ENCODE measurements at places on chromosomes 5 and 9.
A peak's percentile ranks its signal among the peaks of the same experiment; 100 is the strongest.

- DNase-seq, result no peak
These were observed 26.6 kb upstream of the PIP5K1B start for GRCh38 chr9:68678430-68678829.

DNA sequence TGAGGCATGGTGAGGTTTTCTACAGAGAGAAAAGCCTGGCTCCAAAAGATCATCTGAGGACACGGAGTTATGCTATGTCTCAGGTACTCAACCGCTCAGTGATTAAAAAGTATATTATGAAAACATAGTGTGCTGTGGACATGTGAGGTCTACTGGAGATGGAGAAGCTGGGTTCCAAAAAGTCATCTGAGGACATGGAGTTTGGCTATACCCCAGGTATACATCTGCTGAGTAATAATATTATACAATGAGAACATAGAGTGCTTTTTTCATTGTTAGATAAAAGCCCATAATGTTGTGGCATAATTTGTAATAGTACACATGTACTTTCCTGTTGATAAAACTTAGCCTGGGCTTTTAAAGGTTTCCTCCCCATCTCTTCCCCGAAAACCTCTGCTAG lies 70.7 kb upstream of the SHISAL2B start:
- no peak for DNase-seq

- no peak for DNase-seq
These were observed 24.7 kb downstream of the NTRK2 start for GRCh38 chr9:84694248-84694647.

GRCh38 chr5:71922584-71923106 lies 184.6 kb upstream of the MAP1B start:
- DNase-seq, result no peak

GRCh38 chr5:78689540-78690252 lies 41.1 kb upstream of the LHFPL2 start:
- no peak for DNase-seq

- DNase-seq, result no peak
These were observed 3.4 kb downstream of the AKNA start for GRCh38 chr9:114384341-114384740.

GRCh38 chr9:115615821-115616665 lies 498.1 kb upstream of the TNC start:
- no peak for DNase-seq

GRCh38 chr9:115115924-115116323 lies 2.0 kb downstream of the TNC start:
- no peak for DNase-seq

- DNase-seq, result no peak
These were observed 62.6 kb upstream of the SLC25A51 start for GRCh38 chr9:37966412-37967013.

DNA sequence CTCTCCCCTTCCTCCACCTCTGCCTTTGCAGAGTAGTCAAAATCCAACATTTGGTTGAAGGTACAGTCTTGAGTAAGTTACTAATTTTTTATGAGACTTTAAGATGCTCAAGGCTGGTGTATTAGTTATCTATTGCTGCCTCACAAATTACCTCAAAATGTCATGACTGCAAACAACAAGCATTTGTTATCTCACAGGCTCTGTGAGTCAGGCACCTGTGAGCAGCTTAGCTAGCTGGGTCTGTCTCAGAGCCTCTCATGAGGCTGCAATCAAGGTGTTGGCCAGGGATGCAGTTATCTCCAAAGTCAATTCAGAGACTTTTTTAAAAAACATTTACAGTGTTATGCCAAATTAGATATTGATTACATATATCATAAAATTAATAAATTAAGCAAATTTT lies 371.3 kb upstream of the RGMB start:
- no peak for DNase-seq

DNA sequence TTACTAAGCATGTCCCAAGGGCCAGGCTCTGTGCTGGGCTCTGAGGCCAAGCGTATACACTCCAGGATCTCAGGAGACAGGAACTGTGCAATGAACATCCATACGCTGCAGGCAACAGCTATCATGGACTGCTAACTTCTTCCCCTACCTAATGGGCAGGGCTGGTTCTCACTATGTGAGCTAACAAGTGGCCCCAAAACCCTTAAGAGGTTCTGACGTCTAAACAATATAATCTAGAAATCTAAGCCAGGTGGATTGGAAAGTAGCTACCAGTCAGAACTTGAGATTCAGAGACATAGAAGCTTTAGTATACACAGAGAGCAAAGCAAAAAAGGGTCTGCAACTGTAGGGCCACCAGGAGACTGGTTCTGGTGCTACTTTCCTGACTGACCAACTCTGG lies 27.6 kb downstream of the ABCA1 start:
- DNase-seq, result no peak

DNA sequence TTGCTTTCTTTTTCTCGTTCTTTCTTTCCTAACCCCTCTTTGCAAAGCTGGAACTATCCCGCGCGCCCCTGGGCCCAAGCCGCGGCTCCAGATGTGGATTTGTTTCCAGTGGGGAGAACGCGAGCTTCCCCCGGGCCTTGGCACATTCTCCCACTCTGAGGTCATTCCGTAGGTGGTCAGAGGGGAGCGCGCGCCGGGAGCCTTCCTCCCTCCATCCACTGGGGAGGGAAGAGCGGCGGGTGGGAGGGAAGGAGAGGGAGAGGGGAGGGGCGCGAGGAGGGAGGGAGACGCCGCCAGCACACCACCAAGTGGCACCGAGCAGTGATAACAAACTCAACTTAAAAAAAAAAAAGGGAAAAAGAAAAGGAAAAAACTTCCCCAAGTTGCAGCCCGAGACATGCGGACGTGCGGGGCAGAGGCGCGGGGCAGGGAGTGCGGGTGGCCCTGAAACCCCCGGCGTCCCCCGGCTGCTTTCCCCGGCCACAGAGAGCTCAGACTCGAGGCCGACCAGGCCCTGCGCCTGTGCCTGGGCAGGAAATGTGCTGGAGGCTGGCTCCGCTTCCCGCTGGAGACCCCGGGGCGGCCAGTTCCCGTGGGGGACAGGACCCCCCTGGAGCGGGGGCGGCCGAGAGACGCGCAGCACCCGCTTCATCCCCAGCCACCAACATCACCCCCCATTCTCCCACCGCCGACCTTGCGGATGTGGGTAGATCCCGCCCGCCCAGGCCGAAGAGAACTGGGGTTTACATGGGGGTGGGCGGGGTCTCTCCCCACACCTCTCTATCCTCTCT lies 3.1 kb downstream of the IER5L start:
- DNase-seq, result peak; percentile 34

- no peak for DNase-seq
These were observed 2.2 kb downstream of the CPEB4 start for GRCh38 chr5:173890195-173890991.

- no peak for DNase-seq
These were observed 51.7 kb downstream of the CCNH start for GRCh38 chr5:87361031-87361445.

DNA sequence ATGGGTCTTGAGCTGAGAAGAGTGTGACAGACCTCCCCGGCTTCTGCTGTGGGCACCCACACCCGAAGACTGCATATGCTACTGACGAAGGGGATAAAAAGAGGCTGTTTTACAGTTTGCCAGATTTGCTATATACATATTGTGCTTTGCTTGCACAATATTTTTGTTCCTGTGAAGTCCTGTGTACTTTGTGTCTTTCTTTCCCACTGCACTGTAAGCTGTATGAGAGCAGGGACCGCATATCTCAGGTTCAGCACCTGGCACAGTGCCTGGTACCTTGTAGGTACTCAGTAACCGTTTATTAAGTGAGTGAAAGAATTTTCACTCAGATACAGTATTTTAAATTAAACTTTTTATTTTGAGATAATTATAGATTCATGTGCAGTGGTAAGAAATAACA lies 8.2 kb upstream of the GARNL3 start:
- no peak for DNase-seq

DNA sequence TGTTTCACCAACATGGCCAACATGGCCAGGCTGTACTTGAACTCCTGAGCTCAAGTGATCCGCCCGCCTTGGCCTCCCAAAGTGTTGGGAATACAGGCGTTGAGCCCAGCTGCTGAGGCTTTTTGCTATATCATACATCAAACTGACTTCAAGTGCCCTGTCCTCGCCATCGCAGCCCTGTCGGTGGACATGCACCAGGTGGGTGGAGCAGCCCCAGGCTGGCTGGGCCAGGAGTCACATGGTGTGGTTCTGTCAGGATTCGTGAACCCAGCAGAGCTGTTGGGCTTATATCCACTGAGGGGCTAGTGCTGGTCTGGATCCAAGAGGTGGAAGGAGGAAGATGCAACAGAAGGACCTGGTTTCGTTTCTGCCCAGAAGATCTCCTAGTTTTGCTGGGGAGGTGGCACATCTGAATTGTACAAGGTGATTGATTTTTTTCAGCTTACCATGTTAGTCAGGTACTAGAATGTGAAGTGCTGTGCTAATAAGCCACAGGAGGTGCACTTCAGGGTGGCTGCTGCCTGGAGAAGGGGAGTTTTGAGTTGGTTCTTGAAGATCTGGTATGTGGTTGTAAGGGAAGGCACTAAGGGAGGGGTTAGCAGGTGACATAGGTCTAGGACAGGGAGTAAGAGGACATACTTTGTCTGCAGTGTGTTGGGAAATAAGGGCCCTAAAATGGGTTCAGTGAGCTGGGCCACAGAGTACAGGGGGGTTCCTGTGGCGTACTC lies 16.1 kb downstream of the PCBD2 start:
- DNase-seq, result no peak

DNA sequence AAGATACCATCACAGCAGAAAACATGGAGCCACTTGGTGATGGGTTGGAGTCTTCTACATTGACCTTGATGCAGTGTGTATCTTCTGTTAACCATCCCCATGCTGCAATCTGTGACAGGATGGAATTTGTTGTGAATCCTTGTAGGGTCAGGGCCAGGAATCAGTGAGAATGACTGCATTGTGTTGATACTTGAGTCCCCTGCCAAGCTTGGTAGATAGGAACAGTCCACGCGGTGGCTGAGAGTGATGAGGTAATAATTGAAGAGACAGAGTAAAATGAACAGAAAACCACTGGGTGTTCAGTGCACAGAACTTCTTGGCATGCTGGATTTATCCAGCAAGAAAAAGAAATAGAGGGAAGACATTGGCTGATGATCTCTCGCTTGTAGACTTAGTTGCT lies 217.5 kb downstream of the MAN2A1 start:
- no peak for DNase-seq

GRCh38 chr5:134506054-134507039 lies 19.1 kb upstream of the JADE2 start:
- no peak for DNase-seq

GRCh38 chr5:168810641-168811040 lies 231.5 kb upstream of the PANK3 start:
- no peak for DNase-seq

- no peak for DNase-seq
These were observed 164.1 kb upstream of the MPDZ start for GRCh38 chr9:13443346-13444244.

- DNase-seq, result no peak
These were observed 4.4 kb downstream of the RIMOC1 start for GRCh38 chr5:41908374-41909079.

DNA sequence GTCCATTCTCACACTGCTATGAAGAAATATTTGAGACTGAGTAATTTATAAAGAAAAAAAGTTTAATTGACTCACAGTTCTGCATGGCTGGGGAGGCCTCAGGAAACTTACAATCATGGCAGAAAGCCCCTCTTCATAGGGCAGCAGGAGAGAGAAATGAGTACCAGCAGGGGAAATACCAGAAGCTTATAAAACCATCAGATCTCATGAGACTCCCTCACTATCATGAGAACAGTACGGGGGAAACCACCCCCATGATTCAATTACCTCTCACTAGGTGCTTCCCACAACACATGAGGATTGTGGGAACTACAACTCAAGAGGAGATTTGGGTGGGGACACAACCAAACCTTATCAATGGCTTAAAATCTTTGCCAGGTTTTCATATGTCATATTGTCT lies 20.3 kb upstream of the TENT4A start:
- no peak for DNase-seq

GRCh38 chr9:124239249-124240073 lies 18.3 kb upstream of the NEK6 start:
- DNase-seq, result no peak

DNA sequence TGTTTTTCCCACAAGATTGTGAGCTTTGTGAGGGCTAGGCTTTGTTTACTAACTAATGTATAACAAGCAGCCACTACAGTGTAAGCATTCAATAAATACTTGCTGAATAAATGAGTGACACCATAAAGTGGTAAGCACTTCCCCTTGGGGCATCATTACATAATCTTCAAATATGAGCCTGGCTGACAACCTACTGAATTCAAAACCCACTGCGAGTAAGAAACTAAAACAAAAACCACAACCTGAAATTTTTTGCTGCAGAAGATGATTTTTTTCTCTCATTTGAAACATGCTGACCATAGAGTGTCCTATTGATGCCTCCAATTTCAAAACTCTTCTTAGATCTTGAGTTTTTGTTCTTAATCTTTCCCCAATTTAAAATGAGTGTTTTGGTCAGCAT lies 331.3 kb upstream of the CCNG1 start:
- DNase-seq, result no peak

- DNase-seq, result no peak
These were observed 9.9 kb upstream of the PCSK5 start for GRCh38 chr9:75880618-75881017.

DNA sequence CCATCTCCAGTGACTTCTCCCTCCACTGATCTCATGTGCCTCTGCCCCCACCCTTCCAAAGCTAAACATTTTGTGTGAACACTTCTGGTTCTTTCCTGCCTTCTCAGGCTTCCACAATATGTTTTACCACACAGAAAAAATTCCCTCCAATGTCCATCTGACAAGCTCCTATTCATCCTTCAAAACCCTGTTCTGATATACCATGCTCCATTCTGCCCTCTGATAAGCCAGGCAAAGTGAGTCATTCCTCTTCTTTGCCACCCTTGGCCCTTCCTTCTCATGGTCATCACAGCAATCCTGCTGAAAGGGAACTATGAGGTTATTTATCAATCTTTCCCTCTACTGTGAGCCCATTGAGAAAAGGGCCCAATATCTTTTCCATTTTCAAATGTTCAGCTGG lies 97.6 kb downstream of the BARX1 start:
- DNase-seq, result no peak

DNA sequence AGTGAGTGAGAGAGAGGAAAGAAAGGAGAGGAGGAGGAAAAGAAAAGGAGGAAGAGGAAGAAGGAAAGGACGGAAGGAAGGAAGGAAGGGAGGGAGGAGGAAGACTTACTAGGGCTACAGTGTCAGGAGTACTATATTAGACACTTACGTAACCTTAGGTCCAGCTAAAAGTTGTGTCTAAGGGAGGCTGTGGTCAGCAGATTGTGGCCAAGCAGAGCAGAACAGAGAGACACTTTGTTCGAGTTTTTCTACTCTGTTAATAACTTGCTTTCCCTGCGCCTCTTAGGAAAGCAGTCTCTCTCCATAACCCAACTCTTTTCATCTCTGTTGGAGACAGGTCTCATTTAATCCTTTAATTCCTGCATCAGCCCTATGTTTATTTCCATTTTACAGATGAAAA lies 138.9 kb downstream of the KCNN2 start:
- no peak for DNase-seq

DNA sequence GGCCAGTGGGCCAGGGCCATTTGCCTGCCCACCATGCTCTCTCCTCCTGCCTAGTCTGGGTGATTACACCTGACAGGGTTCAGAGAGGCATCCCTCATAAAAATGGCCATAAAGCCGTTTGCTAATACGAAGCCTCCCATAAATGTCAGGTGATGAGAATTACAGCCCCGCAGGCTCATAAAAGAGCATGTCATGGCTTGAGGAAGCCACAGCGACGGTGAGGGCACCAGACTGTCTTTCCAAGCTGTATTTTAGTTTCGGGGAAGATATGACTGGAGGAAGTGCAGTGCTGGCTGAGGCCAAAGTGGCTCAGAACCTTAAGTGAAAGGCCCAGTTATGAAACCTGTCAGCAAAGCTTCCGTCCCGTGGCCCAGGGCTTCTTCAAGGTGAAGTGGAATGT lies 18.5 kb upstream of the TCERG1 start:
- DNase-seq, result no peak

GRCh38 chr9:29714860-29715259 lies 2141.6 kb upstream of the C9orf72 start:
- no peak for DNase-seq
